SW 1271 (cell line): ENCODE measurements at places on chromosomes 2 and 18.

- no peak for DNase-seq
Measured at GRCh38 chr2:230453006-230453405, 37.0 kb downstream of the SP100 start.

DNA sequence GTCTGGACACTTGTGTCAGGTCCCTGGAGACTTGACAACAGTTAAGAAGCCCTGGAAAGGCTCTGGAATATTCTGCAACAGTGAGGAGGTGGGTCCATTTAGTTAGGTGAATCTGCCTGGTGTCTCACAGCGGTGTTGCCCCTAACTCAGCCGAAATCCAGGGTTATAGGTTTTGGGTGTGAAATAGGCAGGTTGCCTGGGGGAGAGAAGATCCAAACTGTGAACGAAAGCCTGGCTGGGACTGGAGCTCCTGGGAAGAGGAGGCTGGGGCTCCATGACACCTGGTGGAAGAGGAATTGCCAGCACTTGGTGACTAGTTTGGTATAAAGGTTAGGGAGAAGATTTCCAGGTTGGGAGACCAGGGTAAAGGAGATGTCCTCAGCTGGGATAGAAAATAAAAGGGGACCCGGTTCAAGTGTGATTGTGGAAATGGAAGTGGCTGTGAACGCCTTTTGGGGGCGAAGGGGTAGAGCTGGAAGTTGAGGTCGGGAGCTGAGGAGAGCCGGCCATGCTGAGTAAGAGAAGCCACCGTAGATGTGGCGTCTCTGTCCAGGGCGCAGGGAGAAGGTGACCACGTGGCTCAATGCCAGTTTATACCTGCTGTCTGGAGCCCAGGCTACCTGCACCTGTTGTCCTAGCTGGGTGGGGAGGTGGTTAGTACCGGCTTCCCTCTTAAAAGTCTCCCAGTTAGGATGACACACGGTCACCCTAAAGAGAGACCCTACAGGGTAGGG, 3.0 kb upstream of the GAREM2 start:
- no peak for DNase-seq

- no peak for DNase-seq
Measured at GRCh38 chr18:75008186-75008585, 200.8 kb downstream of the PTGR3 start.

- DNase-seq = no peak
Measured at GRCh38 chr2:179584760-179585159, 276.7 kb downstream of the ZNF385B start.

DNA sequence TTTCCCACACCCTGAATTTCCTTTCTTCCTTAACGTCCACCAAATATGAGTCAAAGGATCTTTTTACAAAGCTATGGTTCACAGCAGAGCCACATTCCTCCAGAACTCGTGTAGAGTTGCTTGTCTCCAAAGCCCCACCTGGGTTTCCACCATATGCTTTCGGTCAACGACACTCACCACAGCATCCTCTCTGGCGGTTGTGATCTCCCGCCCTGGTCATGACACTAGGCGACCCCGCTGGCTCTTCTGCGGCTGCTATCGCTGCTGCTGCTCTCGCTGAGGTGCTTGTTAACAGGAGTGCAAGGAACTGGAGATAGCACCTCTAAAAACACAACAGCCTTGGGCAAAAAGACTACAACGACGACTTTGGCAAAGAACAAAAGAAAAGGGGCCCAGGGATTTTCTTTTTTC, 340 bp downstream of the SLC40A1 start:
- no peak for DNase-seq

DNA sequence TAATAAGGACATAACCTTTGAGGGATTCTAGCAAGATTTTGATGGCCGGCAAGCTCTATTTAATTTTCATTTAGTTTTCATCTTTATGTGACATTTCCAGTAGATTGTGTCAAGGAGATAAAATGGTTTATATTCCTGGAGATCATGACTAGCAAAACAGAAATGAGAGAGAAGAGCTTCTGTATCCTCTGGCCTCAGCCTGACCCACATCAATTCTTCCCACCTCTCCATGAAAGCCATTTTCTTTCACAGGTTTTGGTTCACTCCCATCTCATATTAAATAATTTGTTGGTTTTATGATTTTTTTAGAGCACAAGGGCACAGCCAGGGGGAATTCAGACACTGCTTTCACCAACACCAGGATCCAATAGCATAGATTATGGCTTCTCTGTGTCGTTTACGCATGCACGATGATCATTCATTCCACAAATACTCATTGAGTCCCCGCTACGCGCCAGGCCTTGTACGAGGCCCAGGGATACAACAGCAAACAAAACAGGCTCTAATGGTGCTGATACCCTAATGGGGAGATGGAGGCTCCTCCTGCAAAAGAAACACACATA, 85.9 kb downstream of the SH3BP4 start:
- DNase-seq = no peak

GRCh38 chr2:144519934-144520731, at the start of gene ZEB2:
Gene ZEB2 (minus strand): TSS chr2:144520119. CDS start chr2:144517350, 2,769 bp downstream.
- DNase-seq = no peak

DNA sequence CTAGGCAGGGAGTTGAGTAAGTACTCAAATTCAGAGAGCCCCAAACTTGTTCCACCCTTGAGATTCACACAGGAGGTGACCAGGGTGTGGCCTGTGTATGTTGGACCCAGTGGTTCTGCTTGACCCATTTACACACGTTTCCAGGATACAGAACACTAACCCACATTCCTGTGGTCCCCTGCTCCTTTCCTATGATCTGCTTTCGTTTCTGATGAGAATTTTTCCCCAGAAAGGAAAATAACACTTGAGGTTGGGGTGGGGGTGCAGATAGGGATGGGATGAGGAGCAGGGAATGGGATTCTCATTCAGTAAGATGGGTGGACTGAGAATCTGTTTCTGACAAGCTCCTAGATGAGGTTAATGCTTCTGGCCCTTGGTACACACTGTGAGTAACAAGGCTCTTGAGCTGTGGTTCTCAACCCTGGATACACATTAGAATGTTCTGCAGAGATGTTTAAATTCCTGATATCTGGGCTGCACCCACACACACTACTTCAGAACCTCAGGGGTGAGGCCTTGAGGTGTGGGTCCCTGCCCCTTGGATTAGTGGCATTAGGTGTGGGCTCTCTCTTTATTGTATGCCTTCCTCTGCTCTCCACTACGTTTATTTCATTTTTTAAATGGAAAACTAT, 58.4 kb downstream of the TPGS2 start:
- no peak for DNase-seq

- no peak for DNase-seq
Measured at GRCh38 chr2:37847792-37848191, 77.3 kb upstream of the RMDN2 start.

DNA sequence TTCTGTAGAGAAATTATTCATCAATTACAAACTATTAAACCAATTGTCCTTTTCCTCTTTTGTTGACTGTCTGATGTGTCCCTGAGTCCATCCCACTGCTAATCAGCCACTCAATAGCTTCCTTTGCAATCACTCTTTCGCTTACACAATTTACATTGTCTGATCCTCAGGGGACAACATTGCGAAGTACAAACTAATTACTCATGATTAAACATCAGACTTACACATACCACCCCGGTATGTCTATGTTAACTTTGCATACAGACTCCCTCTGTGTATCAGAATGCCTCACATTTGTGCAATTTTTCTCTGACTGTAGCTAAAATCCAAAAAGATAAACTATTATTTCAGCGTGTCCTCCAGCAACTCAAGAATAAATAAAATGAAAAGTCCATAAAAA, 264.4 kb upstream of the REV1 start:
- DNase-seq = no peak

DNA sequence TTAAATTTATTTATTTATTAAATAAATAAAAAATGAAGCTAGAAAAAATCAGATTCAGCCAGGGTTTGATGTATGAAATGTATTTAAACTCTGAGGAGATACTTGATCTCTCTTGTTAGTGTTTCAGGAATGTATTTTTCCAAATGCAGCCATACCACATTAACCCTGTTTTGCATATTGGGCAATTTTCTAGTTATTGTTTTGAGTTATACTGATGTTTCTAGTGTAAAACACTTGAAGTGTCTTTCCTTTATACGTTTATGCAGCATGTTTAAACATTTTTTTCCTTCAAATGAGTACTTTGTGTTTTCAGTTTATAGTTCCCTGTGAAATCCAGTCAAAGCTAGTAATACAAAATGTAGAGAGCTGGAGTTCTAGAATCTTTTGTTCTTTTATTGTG, 69.9 kb downstream of the WDR7 start:
- DNase-seq = no peak

DNA sequence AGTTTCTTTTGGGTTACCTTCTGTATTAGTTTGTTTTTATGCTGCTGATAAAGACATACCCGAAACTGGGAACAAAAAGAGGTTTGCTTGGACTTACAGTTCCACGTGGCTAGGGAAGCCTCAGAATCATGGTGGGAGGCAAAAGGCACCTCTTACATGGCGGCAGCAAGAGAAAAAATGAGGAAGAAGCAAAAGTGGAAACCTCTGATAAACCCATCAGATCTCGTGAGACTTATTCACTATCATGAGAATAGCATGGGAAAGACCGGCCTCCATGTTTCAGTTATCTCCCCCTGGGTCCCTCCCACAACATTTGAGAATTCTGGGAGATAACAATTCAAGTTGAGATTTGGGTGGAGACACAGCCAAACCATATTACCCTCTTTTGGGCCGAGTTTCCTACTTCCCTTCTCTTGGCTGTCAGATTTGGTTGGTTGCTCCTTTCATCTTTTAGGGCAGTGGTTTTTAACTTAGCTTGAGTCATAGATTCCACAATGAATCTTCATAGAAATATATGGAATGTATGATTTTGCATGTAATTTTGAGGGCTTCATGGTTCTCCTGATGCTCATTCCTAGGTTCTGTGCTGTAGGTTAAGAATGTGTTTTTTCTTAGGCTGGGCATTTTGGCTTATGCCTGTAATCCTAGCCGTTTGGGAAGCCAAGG, 44.2 kb downstream of the CEP192 start:
- DNase-seq = no peak

- DNase-seq = peak; percentile 43
Measured at GRCh38 chr2:79935771-79936657, 368.5 kb downstream of the LRRTM1 start.

DNA sequence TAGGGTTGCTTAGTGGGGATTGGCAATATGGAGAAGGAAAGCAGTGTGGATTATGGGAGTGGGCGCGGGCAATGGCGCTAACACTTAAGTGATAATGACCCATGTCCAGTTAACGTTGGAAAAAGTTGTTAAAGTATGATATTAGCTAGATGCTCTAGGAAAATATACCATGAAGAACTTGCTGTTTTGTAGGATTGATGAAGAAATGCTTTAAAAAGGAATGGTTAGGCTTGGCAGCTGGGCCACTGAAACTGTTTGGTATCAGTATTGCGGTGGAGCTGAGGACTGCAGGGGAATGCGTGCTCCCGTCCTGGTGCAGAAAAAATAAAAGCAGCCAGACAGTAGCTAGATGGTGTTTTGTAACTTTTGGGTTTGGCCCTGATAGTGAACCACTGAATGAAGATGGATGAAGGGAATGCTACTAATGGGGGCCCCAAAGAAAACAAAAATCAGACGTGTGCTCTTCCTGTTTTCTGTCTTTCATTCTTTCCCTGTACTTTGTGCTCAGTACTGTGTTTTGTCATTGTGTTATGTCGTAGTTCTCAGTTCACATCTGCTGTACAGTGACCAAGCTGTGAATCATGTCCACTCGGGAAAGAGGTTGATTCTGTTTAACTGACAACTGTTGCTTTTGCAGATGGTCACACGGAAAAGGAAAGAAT, 999 bp downstream of the INSIG2 start:
- DNase-seq = peak; percentile 39

DNA sequence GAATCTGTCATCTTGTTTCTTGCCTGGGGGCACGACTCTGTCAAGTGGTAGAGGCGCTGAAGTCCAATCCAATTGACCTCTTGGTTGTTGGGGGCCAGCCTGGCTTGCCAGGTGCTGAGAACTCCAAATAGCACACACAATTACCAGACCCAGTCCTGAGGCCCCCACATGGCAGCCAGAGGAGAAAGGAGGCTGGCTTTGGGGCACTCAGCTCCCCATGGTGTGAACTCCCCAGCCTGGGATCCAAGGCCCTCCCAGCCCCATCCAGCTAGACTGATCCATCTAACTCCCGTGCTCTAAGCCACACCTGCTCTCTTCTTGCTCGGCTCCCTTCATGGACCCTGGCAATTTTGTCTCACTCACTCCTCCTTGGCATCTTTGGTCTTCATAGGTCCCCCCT, 170.0 kb downstream of the CELF4 start:
- no peak for DNase-seq

- DNase-seq = no peak
Measured at GRCh38 chr2:46914578-46915230, 902 bp downstream of the MCFD2 start.

GRCh38 chr18:46423226-46423805, 233.7 kb downstream of the LOXHD1 start:
- no peak for DNase-seq

DNA sequence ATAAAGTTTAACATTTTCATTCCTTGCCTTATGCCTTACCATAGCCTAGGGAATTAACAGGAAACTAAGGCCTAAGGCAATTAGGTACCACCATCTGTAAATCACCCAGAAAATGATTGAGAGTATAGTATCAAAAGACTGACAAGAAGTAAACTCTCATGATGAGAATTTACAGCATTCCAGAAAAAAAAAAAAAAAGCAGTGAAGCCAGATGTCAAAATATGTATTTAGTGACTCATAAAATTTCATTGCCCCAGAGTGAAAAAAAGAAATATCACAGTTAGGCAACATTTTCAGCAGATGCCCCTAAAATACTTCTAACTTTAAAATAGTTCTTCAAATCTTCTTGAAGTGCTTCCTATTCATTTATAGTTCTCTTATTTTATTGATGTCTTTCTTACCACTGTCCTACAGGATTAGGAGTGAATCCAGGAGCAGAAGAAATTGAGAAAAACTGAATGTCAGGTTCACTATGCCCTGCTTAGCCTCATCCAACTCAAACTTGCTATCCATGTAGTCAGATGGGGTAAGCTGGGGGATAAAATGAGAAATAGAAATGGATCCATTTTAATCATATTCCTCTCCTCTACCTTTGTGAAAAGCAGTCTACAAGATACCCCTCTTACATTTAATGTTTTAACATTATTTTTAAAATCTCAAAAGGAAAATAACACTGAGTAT, 57.3 kb upstream of the TANK start:
- no peak for DNase-seq

DNA sequence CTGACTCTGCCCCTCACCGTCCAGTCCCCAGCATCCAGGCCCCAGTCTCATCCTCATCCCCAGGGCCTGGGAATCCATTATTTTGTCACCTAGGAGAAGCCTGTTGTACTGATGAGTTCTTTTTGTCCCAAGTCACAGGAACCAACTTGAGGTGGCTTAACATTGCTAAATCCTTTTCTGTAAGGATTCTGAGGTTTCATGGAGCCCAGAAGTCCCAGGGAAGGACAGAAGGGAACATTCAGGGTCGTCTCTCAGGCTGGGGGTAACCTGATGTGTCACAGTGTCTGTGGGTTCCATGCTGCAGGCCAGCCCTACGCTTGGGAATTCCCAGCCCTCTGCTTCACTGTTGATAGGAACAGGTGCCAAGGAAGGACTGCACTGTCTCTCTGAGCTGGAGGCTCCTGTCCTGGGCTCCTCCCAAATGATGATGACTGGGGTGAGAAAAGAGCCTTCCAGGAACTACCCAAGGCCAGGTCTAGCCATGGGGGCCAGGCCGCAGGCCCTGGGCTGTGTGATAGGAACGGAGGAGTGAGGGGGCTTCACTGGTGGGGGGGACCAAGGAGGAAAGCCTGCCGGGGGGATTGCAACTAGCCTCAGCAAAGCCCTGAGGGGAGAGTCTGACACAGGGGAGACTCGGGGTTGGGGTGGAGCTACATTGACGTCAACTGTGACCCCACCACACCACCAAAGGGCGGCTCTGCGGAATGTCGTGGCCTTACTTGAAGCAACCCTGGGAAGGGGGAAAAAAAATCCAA, 145.7 kb downstream of the SMAD7 start:
- DNase-seq = no peak
